ENCODE measurements at places on chromosomes 4 and X. TPM values are rescaled to one million over a fixed set of nuclear protein-coding genes. Genes with fewer than 3 reads are reported as not detected.

RNF175 gene
- not detected for total RNA-seq

BEX4 gene
- total RNA-seq = 7.8 TPM

AR gene
- total RNA-seq = 0.02 TPM

RAB9B gene
- total RNA-seq = 0.64 TPM

ARHGEF38 gene
- total RNA-seq = not detected

ADAMTS3 gene
- total RNA-seq = not detected

VCX gene
- not detected for total RNA-seq

AFM gene
- not detected for total RNA-seq

GPR78 gene
- total RNA-seq = not detected

MAGEB10 gene
- not detected for total RNA-seq

SORBS2 gene
- not detected for total RNA-seq

SLC6A14 gene
- not detected for total RNA-seq

PNCK gene
- not detected for total RNA-seq

IL21 gene
- total RNA-seq = 30.1 TPM

NSG1 gene
- 1.1 TPM for total RNA-seq

MTNR1A gene
- not detected for total RNA-seq

MAP9 gene
- 3.0 TPM for total RNA-seq

TLR3 gene
- total RNA-seq = 0.51 TPM

GPR119 gene
- not detected for total RNA-seq

CLDN34 gene
- total RNA-seq = not detected

C4orf54 gene
- not detected for total RNA-seq

DSPP gene
- not detected for total RNA-seq
